ENCODE measurements at places on chromosomes 12 and 14. TPM values are rescaled to one million over a fixed set of nuclear protein-coding genes. Genes with fewer than 3 reads are reported as not detected.
A peak's percentile ranks its signal among the peaks of the same experiment; 100 is the strongest.

DNA sequence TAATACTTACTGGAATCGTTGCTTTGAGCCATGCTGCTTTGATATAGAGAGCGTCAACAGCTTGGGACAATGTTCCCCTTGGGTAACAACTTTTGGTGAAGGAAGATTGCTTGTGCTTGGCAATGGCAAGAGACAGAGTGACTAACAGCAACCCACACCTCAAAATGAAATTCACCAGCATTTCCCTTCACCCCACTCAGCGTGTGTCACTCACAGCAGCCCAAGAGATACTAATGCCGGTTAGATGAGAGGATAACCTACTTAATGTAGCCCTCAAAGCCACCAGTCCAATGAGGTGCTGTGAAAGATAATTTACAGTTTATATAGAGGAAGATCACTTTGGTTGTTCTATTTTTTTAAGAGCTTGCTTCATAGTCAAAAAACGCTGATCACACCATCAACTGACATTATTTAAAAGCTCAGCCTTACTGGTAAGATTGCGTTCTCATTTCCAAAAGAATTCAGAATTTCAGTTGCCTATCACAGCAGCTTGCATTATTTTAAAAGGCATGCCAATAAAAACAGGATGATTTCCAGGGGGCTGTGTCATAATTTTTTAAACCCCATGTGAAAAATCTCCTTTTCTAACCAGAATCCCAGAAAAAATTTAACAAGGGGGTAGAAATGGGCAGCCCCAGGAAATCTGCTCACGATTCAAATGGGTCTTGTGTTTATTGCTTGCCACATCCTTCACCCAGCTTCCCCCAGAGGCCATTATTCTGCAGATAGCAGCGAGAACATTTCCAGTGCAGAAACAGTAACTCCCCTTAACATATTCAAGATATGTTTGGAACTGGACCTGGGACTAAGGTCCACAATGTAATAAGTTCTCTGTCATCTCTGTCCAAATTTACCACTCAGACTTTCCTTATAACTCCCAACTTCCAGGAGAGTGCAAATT, at the start of gene IL26:
Gene IL26, minus strand, starts transcription at position 235 of the 901 bp plus-strand sequence. Its CDS starts 54 bp downstream, at position 181.
- no peak within 1 kb of the TSS for H3K4me3 ChIP-seq
- H3K36me3 ChIP-seq, result no peaks in the 10 kb centered on the region
- no peak within 1 kb of the TSS for H3K27ac ChIP-seq
- DNase-seq, result no peak

GRCh38 chr14:91654836-91655235, 77.0 kb downstream of the CATSPERB start:
- H3K27ac ChIP-seq, result no peak overlapping the region
- no peaks in the 10 kb centered on the region for H3K36me3 ChIP-seq
- H3K27me3 ChIP-seq, result no peaks in the 10 kb centered on the region

DNA sequence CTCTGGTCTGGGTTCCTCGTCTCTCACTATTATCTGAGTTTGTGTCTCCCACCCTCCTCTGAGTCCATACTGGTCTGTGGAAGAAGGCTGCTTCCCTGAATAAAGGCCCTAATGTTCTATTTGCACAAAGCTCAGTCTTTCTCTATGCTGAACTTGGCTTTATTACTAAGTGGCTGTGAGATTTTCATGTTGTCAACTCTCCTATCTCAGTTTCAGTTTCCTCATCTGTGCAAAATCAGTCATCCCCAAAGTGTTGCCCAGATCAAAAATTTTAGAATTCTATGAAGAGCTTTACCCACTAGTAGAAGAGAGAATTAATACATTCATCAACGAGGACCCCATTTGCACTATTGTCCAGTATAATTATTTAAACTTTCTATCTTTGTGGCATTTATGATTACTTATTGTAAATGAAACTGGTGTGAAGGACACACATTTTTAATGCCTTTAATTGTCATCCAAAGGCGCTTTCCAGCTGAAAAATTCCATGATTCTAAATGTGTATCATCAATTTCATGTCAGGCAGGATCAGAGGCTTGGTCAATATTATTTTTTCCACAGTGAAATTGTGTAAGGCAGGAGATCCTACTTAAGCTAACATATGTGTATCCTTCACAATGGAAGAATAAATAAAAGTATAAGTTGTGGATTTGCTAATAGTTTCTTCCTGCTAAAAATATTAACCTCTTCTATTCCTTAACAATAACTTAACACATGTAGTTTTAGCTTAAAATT, 79.1 kb upstream of the EEA1 start:
- no peaks in the 10 kb centered on the region for H3K27me3 ChIP-seq
- no peaks in the 10 kb centered on the region for H3K4me1 ChIP-seq
- no peak overlapping the region for H3K27ac ChIP-seq
- DNase-seq, result no peak
- no peak overlapping the region for H3K4me3 ChIP-seq
- H3K36me3 ChIP-seq, result no peaks in the 10 kb centered on the region

- H3K4me1 ChIP-seq, result peaks cover 6% of the 10 kb centered on the region
- peak; percentile 99 for DNase-seq
- H3K27me3 ChIP-seq, result no peaks in the 10 kb centered on the region
- H3K4me3 ChIP-seq, result peak within 1 kb of the TSS; percentile 95
- H3K36me3 ChIP-seq, result no peaks in the 10 kb centered on the region
Observed at GRCh38 chr12:121399391-121400331, at the start of gene RNF34. Gene RNF34, plus strand, starts transcription at chr12:121400118. Its CDS starts 95 bp downstream, at chr12:121400213.

DNA sequence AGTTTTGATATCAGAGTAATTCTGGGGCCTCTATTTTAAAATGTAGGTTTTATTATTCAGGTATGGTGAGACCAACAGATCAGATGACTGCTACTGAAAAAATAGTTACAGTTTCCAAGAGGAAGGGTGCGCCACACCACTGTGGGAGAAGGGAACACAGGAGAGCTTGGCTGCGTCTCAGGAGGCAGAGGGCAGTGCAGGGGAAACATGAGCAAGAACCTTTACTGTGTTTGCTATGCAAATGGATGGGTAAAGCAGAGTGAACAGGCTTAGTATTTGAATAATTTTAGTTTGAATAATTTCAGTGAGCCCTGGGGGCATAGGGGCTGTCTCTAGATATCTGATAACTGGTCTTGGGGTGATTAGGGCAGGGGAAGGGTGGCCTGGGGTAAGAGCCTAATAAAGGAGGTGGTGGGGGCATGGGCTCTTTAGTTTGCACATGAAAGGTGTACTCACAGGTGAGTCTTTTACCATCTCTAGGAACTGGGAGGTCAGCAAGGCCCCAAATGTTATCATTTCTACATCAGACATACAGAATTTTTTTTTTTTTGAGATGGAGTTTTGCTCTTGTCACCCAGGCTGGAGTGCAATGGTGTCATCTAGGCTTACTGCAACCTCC, 196.8 kb upstream of the NEDD1 start:
- H3K4me3 ChIP-seq, result no peak overlapping the region
- H3K36me3 ChIP-seq, result no peaks in the 10 kb centered on the region
- DNase-seq, result no peak
- H3K4me1 ChIP-seq, result no peaks in the 10 kb centered on the region
- H3K27me3 ChIP-seq, result no peaks in the 10 kb centered on the region

- no peaks in the 10 kb centered on the region for H3K27me3 ChIP-seq
- no peaks in the 10 kb centered on the region for H3K4me1 ChIP-seq
- H3K36me3 ChIP-seq, result no peaks in the 10 kb centered on the region
Observed at GRCh38 chr14:101845496-101845895, 84.0 kb downstream of the PPP2R5C start.

GRCh38 chr14:31961896-31962295, 115.2 kb upstream of the ARHGAP5 start:
- no peaks in the 10 kb centered on the region for H3K27me3 ChIP-seq
- no peaks in the 10 kb centered on the region for H3K36me3 ChIP-seq
- H3K4me3 ChIP-seq, result no peak overlapping the region
- no peak overlapping the region for H3K27ac ChIP-seq
- no peaks in the 10 kb centered on the region for H3K4me1 ChIP-seq

GRCh38 chr12:10159280-10159679, 12.7 kb downstream of the OLR1 start:
- no peaks in the 10 kb centered on the region for H3K36me3 ChIP-seq
- no peak overlapping the region for H3K4me3 ChIP-seq
- H3K4me1 ChIP-seq, result no peaks in the 10 kb centered on the region
- no peak for DNase-seq

The TTC8 gene
- total RNA-seq, result 17.2 TPM

GRCh38 chr12:68445824-68446223, 113.7 kb upstream of the MDM1 start:
- peaks cover 3% of the 10 kb centered on the region for H3K4me1 ChIP-seq
- H3K27me3 ChIP-seq, result no peaks in the 10 kb centered on the region
- no peak overlapping the region for H3K4me3 ChIP-seq

GRCh38 chr14:64604881-64605280, 55.1 kb downstream of the PPP1R36 start:
- H3K27ac ChIP-seq, result no peak overlapping the region
- no peaks in the 10 kb centered on the region for H3K4me1 ChIP-seq
- no peaks in the 10 kb centered on the region for H3K36me3 ChIP-seq
- no peaks in the 10 kb centered on the region for H3K27me3 ChIP-seq
- DNase-seq, result no peak

All from kidney (tissue), 22 donors.